ENCODE measurements at places on chromosomes 4 and X. TPM values are rescaled to one million over a fixed set of nuclear protein-coding genes. Genes with fewer than 3 reads are reported as not detected.

- no peak for DNase-seq
Measured at GRCh38 chrX:64739792-64740378, 236.4 kb downstream of the ZC4H2 start.

GRCh38 chrX:150051096-150051495 is 112.8 kb upstream of the EOLA2 start:
- DNase-seq: no peak

Gene KIF4A
- 0.08 TPM for total RNA-seq

DNA sequence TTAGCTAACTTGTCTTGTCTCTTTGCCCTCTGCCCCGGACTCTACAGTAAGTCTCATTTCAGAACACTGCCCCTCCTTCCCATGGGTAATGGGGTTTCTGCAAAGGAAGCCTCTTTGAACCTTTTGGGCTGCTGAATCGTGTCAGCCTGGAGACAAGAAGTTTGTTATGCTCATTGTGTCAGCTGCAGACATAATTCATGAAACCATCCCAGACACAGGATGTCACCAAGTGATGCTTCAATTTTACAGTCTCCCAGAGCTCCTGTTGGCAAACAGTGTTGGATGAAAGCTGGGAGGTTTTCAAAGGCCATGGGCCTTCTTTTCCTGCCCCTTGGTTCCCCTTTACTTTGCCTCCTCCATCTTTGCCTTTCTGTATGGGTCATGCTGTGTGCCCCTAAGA is 223.1 kb upstream of the TAPT1 start:
- no peak for DNase-seq

Gene TBC1D9
- total RNA-seq: 3.8 TPM

Gene BMP3
- not detected for total RNA-seq

Gene CTAG2
- total RNA-seq: 12.0 TPM

Gene TTC29
- not detected for total RNA-seq

DNA sequence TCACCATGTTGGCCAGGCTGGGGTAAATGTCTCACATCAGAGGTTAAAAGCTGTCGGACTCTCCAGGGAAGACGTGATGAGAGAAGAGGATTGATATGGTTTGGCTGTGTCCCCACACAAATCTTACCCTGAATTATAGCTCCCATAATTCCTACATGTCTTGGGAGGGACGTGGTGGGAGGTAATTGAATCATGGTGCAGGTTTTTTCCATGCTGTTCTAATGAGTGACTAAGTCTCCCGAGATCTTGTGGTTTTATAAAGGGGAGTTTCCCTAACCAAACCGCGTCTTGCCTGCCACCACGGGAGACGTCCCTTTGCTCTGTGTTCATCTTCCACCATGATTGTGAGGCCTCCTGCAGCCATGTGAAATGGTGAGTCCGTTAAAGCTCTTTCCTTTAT is 64.4 kb downstream of the ASMT start:
- no peak for DNase-seq

All from naive thymus-derived CD8-positive, alpha-beta T cell (primary cell).